NCI-H1417 (cell line): ENCODE measurements at places on chromosomes 6 and 20.

- no peak for DNase-seq
Observed at GRCh38 chr6:87210979-87211378, 55.6 kb downstream of the ZNF292 start.

DNA sequence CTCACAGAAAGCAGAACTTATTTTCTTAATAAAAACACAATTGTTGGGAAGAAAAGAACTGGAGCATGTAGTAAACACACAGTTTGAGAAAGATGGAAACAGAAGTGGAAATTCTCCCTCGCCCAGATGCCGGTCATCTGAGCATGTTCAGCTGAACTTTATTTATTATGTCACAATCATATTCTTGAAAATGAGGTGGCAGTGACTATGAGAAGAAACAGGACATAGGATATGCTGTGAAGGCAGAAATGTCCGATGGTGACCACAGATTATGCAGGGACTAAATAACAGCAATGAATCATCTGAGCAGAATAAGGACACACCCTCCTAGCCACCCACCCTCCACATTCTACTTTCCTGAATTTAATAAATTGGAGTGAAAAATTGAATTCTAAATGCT is 425.3 kb upstream of the NOX3 start:
- no peak for DNase-seq

- DNase-seq = no peak
Observed at GRCh38 chr6:35354361-35355135, 12.2 kb downstream of the PPARD start.

DNA sequence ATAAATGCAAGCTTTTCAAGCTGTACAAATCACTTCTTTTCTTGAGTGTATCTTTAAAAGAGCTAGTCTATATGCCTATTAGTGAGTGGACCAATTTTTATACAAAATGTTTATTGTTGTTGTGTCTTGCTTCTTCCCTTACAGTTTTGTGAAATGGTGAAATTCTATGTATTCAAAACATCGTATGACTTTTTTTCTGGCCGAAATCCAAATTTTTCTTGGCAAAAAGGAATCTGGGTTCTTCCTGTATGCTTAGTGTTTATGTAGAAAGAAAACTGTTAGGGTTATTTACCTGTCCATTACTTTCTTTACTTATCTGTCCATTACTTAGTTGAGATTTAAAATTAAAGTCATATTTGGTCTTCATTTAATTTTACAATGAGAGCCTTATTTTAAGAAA is 153.9 kb downstream of the MMS22L start:
- DNase-seq = no peak

- DNase-seq = no peak
Observed at GRCh38 chr6:158556113-158556512, 3.8 kb upstream of the TMEM181 start.

DNA sequence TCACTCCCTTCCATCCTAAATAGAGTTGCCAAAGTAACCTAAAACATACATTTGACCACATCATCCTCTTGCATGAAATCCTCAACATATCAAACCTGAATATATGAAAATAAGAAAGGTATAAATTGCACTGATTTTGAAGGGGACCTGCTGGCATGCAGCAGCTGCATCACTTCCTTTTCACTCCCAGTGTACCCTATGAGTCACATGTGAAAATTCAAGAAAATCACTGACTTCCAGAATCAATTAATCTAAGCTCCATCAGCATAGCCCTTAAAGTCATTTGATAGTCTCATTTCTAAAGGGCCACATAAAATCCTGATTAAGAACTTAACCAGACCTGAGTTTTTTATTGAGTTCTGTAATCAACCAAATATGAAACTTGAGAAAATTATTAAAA is 24.3 kb downstream of the SNX14 start:
- no peak for DNase-seq

DNA sequence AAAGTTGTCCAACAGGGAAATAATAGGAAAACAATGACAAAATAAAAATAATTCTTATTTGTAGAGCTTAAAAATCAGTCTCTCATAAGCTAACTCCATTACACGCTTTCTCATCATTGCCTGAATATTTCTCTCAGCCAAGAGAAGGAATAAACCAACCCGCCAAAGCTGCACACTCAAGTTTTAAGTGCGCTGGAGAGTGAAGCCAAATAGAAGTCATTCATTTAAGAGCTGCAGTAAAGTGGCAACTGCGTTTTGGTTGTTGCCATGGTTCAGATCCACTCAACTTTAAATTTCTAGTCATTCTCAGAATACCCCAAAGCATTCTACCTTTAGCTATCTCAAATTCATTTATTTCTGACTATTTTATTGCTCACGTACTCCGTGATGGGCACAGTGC is 230.7 kb downstream of the CBLN4 start:
- no peak for DNase-seq

DNA sequence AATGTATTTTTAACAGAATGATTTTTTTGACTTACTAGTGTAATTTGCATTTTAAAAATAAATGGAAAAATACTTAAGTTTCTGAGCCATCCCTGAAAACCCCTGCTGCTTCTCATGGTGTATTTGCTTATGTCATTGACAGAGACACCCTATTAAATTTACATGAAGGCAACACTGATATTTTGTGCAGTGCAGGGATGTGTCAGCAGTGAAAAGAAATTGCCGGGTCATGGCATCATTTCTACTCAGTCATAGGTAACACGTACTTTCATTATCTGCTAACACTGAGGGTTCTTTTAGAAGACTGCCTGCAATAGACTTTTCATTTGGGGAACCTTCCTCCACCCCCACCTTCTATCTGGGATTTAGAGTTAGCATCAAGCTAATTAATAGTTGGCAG is 136.7 kb upstream of the RNF217 start:
- DNase-seq = no peak

DNA sequence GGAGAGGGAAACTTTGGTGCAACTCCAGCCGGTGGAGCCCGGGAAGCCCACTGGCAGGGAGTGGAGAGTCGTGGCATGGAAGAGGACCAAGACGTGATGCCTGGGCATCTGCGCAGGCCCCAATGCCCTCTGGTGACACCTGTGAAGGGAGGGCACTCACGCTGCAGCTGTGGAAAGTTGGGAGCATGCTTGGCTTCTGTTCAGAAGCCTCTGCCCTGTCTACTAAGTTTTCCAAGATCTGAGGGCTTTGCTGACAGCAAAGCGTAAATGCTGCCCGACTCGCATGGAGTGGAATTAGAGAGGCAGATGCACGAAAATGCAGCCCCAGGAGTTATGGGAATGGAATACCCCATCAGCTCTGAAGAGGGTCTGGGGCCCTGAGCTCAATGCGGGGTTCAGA is 75.7 kb downstream of the SYNDIG1 start:
- no peak for DNase-seq
